ENCODE measurements at places on chromosomes 11 and 22.

DNA sequence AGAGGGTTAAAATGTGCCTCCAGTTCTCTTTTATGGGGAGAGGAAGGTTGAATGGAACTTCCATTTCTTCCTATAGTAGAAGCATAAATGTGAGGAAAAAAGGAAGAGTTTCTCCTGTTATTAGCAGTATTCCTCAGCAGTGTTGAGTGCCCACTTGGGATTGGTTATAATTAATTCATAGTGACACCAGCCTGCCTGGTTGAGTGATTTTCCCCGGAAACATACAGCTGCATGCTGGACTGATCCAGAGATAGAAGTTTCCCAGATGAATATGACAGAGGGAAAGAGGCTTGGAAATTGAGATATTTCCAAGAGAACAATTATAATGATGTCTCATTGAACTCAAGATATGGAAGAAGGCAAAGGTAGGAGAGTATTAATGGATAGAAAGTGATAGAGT is 28.3 kb downstream of the RAB39A start:
- DNase-seq = no peak

DNA sequence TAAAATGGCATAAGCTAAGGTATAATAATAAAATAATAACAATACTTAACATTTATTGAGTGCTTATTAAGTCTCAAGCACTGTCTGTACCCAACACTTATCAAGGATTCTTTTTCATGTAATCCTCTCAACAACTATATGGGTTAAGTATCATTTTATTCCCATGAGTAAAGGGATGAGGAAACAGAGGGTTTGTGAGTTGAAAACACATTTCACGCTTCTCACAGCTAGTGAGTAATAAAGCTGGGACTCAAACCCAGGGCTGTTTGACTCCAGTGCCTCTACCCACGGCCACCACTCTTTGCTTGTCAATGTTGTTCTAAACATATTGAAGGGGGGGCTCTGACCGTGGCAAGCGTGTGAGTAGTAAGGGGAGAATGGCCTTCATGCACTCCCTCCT is 8.7 kb downstream of the CD3E start:
- no peak for DNase-seq

DNA sequence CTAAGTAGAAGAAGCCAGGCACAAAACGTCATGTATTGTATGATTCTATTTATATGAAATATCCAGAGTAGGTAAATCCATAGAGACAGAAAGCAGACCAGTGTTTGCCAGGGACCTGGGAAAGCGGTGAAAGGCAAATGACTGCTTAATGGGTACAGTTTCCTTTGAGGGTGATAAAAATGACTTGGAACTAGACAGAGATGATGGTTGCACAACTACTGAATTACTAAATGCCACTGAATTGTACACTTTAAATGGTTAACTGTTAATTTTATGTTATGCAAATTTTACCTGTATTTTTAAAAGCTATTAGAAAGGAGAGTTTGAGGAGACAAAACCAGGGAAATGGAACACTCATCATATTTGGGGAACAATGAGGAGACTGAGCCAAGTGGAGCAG is 61.8 kb upstream of the USP47 start:
- DNase-seq = no peak

DNA sequence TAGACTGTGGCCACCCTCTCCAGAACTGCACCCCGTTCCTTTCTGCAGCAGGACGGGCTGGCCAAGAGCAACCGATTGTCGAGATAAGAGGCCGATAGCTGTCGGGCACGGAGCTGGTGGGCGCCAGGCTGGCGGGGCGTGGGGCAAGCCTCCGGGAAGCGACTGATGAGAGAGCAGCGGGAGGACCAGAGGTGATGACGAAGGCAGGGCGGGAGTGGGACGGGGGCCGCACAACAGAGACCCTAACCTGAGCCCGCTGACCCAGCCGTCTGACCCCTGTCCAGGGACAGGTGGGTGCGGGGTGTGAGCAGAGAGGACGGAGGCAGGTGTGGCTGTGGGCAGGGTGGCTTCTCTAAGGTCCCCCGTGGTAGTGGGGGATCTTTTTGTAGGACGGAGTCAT is 7.3 kb upstream of the BRSK2 start:
- DNase-seq = no peak

- no peak for DNase-seq
These were observed 184.2 kb downstream of the SBF2 start for GRCh38 chr11:10109806-10110205.

- DNase-seq = no peak
These were observed 273.7 kb upstream of the KIRREL3 start for GRCh38 chr11:127274328-127274676.

- no peak for DNase-seq
These were observed 980.5 kb upstream of the CNTN5 start for GRCh38 chr11:98040061-98040808.

- no peak for DNase-seq
These were observed 13.7 kb downstream of the EHD1 start for GRCh38 chr11:64864473-64865285.

- DNase-seq = no peak
These were observed 879 bp upstream of the CUL5 start for GRCh38 chr11:108007819-108008218.

GRCh38 chr11:134024420-134025081 is 44.3 kb upstream of the JAM3 start:
- DNase-seq = no peak

DNA sequence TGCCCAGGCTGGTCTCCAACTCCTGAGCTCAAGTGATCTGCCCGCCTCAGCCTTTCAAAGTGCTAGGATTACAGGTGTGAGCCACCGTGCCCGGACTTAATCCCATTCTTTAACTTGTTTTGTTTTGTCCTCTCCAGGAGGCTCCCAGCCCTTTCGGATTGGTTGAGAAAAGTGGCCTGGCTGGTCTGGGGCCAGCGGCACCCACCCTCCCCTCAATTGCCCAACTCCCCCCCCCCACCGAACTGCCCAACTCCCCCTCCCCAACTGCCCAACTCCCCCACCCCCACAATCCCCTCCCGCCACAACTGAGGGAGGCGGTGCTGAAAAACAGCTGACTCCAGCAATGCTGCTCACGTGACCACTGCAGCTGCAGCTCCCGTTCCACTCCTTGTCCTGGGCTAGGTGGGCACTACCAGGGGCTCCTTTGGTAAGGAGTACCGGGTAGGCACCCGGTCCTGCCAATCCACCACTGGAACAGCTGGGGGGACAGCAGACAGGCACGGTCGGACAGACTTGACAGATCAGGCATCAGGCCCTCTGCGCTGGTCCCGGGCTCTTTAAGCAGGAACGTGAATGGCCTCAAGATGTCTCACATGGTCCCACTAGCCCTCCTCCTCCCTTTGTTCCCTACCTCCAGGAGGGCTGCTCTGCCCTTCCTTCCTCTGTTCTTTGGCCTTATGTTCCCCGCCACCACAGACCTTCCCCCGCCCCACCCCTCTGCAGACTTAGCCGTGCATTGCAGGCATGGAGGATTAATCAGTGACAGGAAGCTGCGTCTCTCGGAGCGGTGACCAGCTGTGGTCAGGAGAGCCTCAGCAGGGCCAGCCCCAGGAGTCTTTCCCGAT is at the start of gene TCN2:
TCN2 (plus strand) TSS at position 720 of the 845 bp plus-strand sequence. CDS start 158 bp downstream, outside the sequence.
- no peak for DNase-seq

DNA sequence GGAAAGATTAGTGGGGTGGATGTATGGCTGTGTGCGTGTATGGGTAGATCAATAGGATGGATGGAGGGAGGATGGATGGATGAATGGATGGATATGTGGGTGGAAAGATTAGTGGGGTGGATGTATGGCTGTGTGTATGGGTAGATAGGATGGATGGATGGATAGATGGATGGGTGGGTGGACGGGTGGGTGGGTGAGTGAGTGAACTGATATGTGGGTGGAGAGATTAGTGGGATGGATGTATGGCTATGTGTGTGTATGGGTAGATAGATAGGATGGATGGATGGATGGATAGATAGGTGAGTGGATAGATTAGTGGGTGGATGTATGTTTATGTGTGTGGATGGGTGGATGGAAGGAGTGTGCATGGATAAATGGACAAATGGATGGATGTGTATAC is 87.6 kb upstream of the LDLRAD3 start:
- no peak for DNase-seq

DNA sequence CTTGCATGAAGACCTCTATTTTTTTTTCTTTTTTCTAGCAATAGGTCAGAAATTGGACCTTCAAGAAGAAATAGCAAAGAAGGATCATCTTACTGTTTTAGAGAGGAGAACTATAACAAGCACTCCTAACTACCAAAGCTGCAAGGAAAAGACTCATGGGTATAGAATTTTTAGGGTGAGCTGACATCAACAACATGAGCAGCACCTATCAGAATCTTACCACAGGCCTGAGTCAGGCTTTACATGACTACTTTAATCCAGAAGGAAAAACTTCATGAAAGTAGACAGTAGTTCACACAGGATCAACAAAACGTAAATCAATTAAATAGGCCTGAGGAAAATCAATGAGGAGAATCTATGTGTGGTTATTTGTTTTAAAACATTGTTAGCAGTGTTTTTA is 130.5 kb downstream of the FAM76B start:
- no peak for DNase-seq

- DNase-seq = no peak
These were observed 21.5 kb downstream of the CTSC start for GRCh38 chr11:88315981-88316441.

GRCh38 chr22:25545146-25545545 is 19.3 kb upstream of the GRK3 start:
- no peak for DNase-seq

DNA sequence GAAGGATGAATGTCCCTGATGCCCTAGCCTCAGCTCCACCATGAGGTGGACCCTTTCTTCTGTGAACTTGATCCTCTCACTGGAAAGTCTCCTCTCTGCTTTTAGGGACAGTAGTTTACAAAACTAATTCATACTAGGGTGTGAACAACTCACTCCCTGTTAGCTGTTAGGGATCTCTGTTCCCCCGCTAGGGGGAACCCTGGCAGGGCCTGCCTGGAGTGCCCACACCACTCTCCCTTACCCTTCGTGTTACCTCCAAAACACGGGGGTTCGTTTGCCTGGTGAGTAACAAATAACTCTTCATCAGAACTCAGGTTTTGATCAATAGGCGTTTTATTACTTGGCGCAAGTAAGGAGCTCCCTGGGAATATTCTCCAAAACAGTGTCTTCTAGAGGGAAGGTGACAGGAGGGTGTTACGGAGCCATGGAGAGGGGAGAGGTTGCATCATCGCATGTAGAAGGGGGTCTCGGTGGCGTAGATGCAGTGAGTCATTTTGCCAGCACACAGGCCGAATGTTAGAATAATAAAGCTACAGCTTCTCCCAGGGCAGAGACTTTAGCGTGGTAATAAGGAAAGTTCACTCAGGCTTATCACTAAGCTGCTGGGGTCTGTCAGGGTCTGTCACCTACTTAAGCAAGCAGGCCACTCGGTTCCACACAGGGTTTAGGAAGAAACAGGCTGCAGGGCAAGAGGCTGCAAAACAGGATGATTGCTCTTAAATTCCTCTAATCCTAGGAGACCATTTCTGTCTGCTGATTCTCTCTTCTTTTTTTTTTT is 45.8 kb downstream of the C11orf96 start:
- DNase-seq = no peak

- DNase-seq = no peak
These were observed 34.7 kb downstream of the OPCML start for GRCh38 chr11:133497477-133498140.

DNA sequence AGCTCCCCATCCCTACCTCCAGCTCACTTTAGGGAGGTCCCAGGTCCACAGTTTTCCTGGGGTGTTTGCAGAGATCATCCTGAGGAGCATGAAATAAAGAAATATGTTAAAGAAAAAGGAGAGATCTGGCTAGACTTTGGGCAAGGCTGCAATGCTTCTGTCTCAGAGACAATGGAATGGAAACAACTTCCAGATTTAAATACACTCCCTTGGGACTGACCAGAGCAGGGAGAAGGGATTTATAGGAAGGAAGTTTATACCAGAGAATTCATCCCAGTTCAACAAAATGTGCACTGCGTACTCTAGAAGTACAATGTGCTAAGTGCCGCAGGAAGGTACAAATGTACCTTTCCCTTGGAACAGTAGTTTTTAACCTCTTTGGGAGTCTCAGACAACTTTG is 40.4 kb downstream of the ETS1 start:
- no peak for DNase-seq

DNA sequence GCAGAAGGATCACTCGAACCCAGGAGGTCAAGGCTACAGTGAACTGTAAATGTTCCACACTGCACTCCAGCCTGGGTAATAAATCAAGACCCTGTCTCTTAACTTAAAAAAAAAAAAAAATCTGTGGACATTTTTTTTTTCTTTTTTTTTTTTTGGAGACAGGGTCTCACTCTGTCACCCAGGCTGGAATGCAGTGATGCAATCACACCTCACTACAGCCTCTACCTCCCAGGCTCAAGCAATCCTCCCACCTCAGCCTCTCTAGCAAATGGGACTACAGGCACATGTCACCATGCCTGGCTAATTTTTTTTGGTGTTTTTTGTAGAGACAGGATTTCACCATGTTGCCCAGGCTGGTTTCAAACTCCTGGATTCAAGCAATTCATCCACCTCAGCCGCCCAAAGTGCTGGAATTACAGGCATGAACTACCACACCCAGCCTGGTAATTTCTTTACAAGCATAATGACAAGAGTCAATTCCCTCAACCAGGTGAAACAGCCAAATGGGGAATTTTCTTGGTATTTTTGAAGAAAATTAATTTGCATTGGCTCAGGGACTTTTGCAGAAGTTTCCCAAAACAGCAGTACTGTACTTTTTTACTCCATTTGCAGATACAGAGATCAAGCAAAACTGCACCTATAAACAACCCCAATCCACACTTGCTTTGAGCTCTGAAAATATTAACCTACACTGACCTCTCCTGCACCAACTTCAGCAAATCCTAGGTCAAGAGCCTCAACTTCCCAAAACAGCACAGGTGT is 44.0 kb downstream of the MRTFA start:
- no peak for DNase-seq

DNA sequence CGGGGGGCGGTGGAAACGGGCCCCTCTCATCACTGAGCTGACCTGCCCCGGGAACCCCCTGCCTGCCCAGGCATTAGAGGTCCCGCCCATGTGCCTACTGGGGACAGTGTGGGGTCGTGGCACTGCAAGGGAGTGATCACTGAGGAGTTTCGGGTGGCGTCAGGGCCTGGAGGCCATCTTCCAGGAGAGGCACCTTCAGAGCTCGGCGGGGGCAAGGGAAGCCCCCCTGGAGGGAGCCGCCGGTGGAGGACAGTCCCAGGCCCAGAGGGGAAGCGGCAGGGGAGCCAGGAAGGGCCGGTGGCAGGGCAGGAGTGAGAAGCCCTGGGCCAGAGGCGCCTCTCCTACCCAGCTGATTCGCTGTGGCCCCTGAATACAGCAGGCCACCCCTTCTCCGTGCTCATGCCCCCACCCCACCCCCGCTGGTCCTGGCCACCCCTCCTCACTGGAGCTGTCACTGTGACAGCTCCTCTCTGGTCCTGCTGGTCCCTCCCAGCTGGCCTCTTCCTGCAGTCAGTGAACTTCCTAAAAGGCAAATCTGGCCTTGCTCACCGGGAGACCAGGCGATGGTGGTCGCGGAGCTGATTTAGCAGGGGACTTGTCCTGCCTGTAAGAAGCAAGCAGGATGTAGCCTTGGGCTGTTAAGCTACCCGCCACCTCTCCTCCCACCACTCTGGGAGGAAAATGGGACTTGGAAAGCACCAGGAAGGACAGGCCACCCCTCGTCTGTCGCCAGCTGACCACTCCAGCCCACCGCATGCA is 2.0 kb upstream of the MAPK11 start:
- DNase-seq = no peak

GRCh38 chr11:3104051-3104714 is 47.0 kb upstream of the CARS1 start:
- no peak for DNase-seq

All from effector CD8-positive, alpha-beta T cell (primary cell).